ENCODE measurements at places on chromosomes 7 and 10. TPM values are rescaled to one million over a fixed set of nuclear protein-coding genes. Genes with fewer than 3 reads are reported as not detected.

DNA sequence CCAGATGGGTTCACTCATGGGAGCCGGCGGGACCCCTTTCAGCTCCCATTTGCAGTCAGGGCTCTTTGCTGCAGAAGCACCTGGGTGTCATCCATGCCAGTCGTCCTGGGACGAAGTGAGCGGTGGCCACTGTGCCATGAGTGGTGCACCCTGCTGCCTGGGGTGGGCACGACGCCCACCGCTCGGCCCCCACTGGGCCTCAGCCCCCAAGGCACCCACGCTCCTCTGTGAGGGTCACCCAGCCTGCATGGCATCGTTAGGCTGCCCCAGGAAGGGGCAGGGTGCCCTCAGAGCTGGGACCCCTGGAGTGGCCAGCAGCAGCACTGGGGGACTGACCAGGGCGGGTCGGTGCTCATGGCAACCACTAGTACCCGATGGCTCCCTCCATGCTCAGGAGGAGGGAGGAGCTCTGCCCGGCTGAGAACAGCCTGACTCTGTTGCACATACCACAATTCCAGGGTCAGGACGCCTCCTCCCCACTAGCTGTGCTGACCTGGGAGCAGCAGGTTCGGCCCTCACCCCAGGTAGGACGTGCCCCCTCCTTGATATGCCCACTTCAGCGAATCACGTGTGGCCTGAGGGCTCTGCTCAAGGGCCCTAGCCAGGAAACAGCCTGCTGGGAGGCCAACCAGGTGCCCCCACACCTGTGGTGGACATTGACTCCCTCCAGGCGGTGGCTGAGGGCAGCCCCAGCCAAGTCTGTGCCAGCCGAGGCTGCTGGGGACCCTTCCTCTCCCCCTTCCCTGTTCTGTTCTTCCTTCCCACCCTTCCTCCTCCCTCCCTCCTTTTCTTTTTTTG lies 28.5 kb upstream of the CFAP46 start:
- no peak for DNase-seq

GRCh38 chr7:69700331-69700730 lies 102.1 kb downstream of the AUTS2 start:
- DNase-seq, result no peak

DNA sequence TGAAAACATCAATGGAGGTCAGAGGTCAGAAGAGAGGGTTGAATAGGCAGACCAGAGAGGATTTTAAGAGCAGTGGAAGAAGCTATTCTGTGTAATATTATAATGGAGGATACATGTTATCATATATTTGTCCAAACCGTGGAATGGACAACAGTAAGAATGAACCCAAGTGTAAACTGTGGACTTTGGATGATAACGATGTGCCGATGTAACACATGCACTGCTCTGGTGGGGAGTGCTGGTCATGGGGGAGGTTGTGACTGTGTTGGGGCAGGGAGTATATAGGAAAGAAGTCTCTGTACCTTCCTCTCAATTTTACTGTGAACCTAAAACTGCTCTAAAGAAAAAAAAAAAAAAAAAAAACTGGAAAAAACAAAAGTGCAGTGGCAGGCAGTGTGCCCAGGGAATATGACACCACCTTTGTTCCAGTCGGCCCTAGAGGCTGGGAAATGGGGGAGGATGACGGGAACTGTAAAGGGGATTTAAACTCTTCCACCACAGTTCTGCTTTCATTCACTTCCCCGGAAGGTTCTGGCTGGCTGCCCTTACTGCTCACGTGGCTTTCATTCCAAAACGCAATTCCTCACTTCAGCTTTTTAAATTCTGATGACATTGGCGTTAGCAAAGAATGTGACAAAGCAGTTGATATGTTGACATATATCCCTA lies 113.7 kb upstream of the ANKRD1 start:
- DNase-seq, result peak; percentile 89

DNA sequence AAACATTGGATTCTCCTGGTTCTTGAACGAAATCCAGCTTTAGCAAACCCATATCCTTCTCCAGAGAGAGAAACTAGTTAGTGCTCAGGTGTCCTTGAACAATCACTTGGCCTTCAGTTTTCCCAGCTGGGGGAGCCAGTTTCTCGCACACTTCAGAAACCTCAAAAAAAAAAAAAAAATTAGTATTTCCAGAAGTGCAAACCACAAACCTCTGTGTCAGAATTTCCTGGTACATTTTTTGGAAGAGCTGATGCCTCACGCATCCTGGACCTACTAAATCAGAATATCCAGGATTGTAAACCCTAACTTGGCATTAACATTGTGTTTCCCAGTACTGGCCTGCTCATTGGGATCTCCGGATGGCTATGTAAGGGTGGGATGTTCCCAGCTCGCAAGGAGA lies 143.4 kb upstream of the EGR2 start:
- no peak for DNase-seq

DNA sequence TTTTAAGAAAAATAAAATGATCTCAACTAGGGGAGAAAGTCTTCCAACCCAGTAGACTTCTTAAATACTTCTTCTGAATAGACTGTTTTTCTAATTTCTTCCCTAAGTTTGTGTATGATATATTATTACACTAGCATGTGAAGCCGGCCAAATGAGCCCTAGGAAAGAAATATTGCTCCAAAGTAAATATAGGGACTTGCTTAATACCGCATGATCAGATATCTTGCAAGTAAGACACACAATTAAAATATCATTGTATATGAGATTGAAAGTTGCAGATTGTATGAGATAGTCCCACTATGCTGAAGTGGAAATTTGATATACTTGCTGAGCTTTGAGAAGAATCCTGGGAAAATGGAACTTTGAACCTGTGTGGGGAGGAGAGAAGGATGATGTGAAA lies 225.7 kb downstream of the BAMBI start:
- no peak for DNase-seq

DNA sequence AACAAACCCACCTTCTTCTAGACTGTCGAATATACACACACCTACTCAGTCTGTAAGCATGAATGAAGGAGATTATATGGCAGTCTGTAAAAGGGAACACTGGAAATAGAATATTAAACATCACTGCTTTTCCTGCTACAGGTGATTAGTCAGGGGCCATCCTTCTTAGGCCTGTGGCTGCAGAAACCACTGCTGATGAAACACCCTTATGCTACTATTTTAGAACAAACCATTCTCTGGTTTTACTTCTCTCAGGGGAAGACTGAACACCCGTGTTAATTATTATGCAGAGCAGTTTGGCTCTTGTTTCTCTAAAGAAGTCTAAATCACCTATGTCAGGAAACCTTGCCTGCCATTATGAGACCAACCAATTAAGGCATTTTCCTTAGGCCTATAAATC lies 351.1 kb upstream of the KLF6 start:
- DNase-seq, result no peak

DNA sequence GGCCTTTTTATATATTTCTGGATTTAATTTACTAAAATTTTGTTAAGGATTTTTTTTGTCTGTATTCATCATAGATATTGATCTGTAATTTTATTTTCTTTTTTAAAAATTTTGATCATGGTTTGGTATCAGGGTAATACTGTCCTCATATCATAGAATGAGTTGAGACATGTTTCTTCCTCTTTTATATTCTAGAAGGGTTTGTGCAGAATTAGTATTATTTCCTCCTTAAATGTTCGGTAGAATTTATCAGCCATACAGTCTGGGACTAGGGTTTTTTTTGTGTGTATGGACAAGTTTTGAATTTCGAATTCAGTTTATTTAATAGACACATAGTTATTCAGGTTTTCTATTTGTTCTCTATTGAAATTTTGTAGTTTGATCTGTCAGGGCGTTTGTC lies 54.0 kb downstream of the SHOC2 start:
- no peak for DNase-seq

GRCh38 chr7:2251841-2252771 lies 10.1 kb downstream of the NUDT1 start:
- no peak for DNase-seq

DNA sequence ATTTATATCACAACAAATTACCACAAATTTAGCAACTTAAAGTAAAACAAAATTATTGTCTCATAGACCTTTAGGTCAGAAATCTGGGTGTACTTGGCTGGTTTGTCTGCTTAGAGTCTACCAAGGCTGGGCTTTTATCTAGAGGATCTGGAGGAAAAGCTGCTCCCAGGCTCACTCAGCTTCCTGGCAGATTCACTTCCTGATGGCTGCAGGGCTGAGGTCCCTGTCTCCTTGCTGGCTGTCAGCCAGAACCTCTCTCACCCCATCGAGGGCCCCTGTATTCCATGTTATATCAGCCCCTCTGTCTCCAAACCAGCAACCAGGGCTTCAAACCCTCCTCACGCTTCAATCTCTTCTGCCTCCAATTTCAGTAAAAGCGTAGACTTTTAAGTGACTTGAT lies 734.9 kb downstream of the NRG3 start:
- no peak for DNase-seq

- DNase-seq, result no peak
These were observed 35.8 kb downstream of the CREB3L2 start for GRCh38 chr7:137965942-137966640.

- DNase-seq, result no peak
These were observed 324.1 kb downstream of the LRMDA start for GRCh38 chr10:75755528-75755927.

GRCh38 chr7:45665172-45665571 lies 91.0 kb downstream of the ADCY1 start:
- DNase-seq, result peak; percentile 8

DNA sequence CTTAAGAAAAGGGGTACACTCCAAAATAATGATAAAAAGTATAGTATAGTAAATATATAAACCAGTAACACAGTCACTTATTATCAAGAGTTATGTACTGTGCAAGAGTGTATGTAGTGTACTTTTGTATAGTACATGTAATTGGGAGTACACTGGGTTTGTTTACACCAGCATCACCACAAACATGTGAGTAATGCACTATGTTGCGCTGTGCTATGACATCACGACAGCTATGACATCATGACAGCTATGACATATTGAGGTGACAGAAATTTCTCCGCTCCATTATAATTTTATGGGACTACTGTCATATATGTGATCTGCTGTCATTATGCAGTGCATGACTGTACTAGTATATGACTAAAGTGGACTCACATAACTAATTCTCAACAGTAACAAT lies 84.6 kb downstream of the KMT2C start:
- no peak for DNase-seq

DNA sequence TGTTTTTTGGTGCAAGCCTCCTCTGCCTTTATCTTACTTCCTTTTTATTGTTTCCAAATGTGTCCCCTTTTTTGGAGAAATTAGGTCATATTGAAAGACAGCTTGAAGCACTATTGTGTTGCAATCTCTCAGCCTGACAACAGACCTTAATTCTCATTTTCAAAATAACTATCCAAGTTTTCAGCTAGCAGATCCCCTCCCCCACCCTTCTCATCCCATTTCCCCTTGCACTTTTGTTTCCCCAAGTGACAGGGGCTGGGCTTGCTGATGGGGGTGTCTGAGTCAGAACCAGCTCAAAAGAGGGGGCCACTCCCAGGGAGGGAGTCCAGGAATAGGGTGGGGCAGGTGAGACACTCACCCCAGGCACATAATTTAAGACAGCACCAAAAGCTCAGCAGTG lies 75.3 kb downstream of the MKI67 start:
- DNase-seq, result no peak

- DNase-seq, result peak; percentile 75
These were observed 18.7 kb downstream of the SRRM3 start for GRCh38 chr7:76220185-76221057.

DNA sequence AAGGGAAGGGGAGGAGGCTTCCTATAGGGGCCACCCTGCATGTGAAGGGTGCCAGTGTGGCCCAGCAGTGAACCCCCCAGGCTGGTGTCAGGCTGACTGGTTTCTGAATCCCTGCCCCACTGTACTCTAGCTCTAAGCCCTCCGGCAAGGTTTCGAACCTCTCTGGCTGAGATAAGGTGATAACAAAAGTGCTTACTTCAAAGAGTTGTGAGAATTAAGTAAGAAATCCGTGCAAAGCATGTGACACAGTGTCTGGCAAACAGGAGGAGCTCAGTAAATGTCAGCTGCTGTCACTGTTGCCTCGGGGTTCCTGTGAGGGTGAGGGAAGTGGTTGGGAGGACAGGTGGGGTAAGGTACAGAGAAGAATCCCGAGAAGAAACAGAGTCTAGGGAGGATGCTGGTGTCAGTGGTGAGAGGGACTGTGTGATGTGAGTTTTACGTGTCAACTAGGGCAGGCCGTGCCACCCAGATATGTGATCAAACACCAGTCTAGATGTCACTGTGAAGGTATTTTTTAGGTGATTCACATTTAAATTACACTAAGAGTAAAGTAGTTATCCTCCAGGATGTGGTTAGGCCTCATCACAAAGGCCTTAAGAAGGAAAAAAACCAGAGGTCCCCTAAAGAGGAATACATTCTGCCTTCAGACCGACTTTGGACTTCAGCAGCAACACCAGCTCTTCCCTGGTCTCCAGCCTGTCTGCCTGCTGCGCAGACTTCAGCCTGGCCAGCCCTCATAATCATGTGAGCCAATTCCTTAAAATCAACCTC lies 64.4 kb downstream of the BPGM start:
- no peak for DNase-seq

DNA sequence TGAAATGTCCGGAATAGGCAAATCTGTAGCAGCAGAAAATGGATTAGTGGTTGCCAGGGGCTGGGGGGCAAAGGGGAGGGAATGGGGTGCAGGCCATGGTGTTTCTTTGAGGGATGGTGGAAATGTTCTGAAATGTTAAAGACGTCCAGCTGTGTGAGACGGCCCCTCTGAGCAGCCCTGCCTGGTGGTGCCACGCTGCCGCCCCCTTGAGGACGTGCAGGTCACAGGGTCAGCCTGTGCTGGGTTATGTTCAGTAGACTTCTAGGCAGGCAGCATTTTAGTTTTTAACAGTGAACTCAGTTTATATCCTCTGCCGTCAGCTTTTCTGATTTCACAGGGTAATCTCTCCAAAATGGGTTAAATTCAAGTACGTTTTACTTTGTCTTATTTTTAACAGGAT lies 9.4 kb downstream of the NUB1 start:
- no peak for DNase-seq

GRCh38 chr7:46713868-46714596 lies 793.0 kb upstream of the IGFBP3 start:
- DNase-seq, result peak; percentile 59

- no peak for DNase-seq
These were observed 7.9 kb downstream of the CEP41 start for GRCh38 chr7:130432886-130433285.

DNA sequence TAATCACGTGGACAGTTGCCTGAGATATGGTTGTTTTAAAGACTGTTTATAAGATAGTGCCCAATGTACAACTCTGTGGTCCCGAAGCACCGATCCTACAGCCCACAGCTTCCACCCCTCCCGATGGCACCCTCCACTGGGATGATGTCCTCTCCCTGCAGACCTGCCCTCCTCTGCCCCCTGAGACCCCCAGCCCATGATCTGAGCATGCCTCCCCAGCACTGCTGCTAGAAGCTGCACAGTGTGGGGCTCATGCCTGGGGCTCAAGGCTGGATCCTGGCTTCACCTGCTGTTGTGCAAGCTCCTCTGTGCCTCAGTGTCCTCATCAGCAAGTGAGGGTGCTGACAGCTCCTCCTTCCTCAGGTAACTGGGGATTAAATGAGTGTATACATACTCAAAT lies 254.7 kb upstream of the MKI67 start:
- no peak for DNase-seq

The SNX13 gene
- polyA plus RNA-seq, result 9.9 TPM

The TAS2R3 gene
- not detected for polyA plus RNA-seq

The IL2RA gene
- 0.54 TPM for polyA plus RNA-seq

The FAM25G gene
- not detected for polyA plus RNA-seq

The MAGI2 gene
- 4.4 TPM for polyA plus RNA-seq

The UTF1 gene
- not detected for polyA plus RNA-seq

The ASB15 gene
- polyA plus RNA-seq, result 1.8 TPM

The MACROH2A2 gene
- polyA plus RNA-seq, result 16.8 TPM

The CD36 gene
- polyA plus RNA-seq, result 6.7 TPM

The PAPOLB gene
- not detected for polyA plus RNA-seq

All from kidney (tissue), 22 donors.